ENCODE measurements at places on chromosomes 12 and 14.

GRCh38 chr12:49231878-49232655 is 32.8 kb upstream of the TUBA1C start:
- no peak for DNase-seq

DNA sequence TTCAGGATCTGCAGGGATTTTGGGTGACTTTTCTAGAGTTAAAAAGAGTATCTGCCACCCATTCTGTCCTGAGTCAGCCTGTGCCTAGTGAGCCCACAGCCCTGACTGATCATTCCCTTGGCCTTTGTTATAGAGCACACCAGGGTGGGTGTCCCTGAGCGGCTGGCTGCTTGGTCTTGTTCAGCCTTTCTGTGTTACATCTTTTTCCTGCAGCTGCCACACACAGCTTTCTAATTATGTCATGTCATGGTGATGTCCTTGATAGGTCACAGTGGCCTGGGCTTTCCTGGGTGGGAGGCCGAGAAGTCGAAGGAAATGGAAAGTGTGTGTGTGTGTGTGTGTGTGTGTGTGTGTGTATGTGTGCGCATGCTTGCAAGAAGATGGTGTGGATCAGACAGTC is 293.2 kb upstream of the CRY1 start:
- no peak for DNase-seq

- DNase-seq = no peak
These were observed 61.9 kb downstream of the KICS2 start for GRCh38 chr12:64160021-64160710.

GRCh38 chr12:130058926-130059472 is 103.3 kb upstream of the FZD10 start:
- DNase-seq = no peak

GRCh38 chr14:50726372-50727107 is 58.4 kb upstream of the SAV1 start:
- DNase-seq = no peak

All from Karpas-422 (cell line).